ENCODE measurements at places on chromosomes 1 and 21. TPM values are rescaled to one million over a fixed set of nuclear protein-coding genes. Genes with fewer than 3 reads are reported as not detected.

The SLC6A9 gene
- 4.4 TPM for polyA plus RNA-seq

The CELA2B gene
- not detected for polyA plus RNA-seq

DNA sequence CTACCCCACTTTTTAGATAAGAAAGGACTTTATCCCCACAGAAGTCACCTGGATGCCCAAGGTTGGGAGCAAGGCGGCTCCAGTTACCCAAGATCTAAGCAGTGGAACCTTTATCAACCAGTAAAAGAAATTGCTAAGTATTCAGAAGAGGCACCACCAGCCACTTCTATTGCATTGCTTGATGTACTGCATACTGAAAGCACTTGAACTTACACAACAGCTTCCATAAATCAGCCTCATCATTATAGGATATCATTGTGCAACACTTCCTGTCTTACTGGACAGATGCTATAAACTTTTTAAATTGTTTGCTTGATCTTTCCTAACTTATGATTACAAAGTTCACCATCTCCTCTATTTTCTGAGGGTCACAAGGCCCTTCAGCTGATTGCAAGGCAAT lies 642.7 kb upstream of the CXADR start:
- no peak for DNase-seq

DNA sequence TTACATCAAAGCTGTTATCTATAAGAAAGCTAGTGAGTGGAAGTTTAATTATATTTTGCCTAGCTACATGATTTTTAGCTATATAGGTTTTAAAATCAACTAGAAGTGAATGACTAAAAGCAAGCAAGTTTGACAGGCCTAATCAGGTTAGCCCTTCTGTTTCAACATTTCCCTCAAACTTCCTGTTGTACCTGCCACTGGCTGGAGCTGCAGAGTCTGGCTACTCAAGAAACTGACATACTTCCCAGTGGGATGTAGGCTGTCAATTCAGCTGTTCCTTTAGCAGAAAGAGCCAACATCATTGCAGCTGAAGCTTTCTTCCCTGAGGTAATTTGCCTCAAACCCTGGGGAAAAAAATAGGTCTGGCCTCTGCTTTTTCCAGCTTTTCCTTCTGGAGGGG lies 87.1 kb upstream of the TNR start:
- no peak for DNase-seq

GRCh38 chr1:17582124-17582774 lies 42.8 kb downstream of the ARHGEF10L start:
- DNase-seq = no peak

DNA sequence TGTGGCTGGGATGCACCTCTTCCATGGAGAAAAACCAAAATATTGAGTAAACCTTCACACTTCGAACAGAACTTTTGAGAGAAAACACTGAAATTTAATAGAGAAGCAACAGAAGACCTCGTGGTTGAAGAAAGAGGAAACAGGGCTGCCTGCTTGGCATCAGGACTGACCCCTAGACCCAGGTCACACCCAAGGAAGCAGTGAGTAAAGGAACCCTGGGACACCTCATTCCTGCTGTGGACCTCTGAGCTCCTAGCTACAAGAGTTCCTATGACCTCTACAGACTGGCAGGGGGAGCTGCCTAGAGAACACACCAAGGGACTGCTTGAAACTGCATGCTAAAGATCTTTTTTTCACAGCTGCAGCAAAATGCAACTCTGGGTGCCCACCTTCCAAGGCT lies 67.8 kb downstream of the FASLG start:
- no peak for DNase-seq

DNA sequence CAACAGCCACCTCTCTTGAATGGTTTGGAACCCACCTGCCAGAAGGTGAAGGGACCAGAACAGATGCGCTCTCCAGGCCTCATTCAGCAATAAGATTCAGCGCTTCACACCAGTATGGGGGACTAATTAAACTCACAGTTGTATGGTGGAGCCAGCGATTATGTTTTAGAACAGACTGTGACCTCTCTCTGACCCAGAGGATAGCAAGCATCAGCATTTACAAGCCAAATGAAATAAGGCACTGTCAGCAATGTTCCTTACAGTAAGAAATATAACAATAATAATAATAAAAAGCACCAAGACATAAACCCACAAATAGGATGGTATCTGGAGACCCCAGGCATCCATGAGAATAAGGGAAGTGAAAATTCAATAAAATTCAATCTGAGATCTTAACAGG lies 6.9 kb upstream of the CDC42BPA start:
- DNase-seq = no peak

DNA sequence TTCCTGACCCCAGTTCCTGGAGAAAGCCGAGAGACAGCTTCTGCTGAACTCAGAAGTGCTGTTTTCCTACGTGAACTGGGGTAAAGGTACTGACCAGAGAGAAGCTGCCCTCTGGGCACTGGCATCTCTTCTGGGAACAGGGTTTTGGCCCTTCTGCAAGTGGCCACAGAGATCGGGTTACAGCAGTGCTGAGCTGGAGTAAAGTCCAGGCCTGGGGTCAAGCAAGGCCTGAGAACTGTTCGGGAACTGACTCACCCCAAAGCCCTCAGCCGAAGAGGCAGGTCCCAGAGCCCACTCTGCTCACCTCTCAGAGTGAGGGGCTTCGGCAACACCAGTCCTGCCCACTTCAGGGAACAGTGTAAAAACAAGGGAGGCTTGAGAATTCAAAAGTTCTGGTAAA lies 177.2 kb upstream of the RUNX1 start:
- DNase-seq = no peak

- DNase-seq = no peak
These were observed 4.1 kb downstream of the TAGLN2 start for GRCh38 chr1:159921251-159921650.

The MTARC2 gene
- 4.8 TPM for polyA plus RNA-seq

DNA sequence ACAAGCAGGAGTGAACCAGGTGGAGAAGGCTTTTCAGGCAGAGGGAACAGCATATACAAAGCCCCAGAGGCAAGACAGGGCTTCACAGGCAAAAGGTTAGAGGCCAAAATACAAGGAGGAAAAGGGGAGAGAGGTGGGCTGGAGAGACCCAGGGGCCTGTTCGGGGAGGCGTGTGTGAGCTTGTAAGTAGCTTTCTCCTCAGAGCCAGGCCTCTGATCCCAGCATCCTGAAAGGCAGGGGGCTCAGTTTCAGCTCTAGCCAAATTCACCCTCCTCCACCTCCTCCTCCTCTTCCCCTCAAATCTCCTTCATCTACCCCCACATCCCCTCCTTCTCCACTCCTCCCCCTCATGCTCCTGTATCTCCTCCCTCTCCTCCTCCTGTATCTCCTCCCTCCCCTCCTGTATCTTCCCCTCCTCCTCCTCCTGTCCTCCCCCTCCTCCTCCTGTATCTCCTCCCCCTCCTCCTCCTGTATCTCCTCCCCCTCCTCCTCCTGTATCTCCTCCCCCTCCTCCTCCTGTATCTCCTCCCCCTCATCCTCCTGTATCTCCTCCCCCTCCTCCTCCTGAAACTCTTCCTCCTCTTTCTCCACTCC lies 148.6 kb downstream of the ST6GALNAC5 start:
- no peak for DNase-seq
